NCI-H1417 (cell line): ENCODE measurements at places on chromosomes 16 and 17.
A peak's percentile ranks its signal among the peaks of the same experiment; 100 is the strongest.

- DNase-seq = no peak
These were observed 224.4 kb downstream of the PRKCA start for GRCh38 chr17:66526827-66527226.

DNA sequence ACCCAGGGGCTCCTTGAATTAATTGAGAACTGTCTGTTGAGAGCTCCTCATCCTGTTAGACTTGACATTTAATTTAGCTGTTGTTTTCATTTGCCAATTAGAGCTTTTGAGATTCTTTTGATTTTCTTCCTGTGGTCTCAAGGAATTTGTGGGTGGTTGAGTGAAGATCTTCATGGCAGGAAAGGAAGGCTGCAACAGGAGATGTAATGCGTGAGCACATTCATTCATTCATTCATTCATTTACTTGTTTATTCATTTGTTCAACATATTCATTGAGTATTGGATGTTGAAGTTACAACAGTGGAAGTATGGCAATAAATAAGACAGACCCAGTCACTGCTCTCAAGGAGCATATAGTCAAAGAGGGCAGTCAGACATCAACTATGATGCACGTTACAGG, 117.7 kb downstream of the PRKCB start:
- DNase-seq = no peak

DNA sequence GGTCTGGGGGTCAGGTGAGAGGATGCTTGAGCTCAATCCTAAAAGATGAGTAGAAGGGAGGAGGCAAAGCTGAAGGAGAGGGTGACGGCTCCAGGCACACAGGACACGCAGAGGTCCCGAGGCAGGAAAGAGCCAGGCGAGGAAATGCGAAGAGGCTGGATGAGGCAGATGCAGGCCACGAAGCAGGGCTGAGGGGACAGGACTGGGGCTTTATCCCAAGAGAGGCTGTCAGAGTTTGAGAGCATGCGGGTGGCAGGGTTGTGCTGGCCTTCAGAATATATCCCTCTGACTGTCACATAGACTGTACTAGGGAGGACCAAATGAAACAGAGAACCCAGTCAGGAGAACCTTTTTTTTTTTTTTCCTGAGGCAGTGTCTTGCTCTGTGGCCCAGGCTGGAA, 100.2 kb downstream of the RMI2 start:
- no peak for DNase-seq

DNA sequence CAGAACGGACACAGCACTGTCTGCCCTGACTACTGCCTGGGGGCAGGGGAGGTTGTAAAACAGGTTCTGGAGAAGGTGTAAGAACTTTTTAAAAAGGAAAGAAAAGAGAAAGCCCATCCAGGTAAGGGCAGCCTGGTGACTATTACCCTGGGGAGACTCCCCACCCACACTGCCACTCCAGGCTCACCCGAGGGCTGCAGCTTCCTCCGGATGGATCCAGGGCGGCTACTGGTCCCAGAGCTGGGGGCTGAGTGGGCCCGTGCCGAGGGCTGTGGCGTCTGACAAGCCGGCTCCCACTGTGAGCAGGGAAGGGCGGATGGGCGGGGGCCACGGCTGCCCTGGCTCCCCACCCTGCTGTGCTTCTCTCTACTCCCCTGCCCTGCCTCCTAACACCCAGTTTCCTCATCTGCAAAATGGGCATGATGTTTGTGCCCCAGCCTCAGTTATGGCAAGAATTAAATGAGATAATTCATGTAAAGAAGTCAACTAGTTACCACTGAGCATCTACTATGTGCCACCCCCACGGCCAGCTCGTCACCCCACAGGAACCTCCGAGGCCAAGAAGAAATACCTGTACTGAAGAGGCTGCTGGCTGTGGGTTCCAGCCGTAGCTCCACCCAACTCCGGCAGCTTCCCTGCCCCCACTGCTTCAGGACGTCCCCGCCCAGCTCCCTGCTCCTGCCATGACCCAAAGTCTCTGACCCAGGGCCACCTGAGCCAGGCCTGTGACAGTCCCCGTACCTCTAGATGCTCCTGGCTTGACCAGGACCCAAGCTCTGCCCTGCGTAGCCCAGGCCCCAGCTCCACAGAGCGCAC, 24.2 kb downstream of the KATNB1 start:
- no peak for DNase-seq

- DNase-seq = peak; percentile 76
These were observed 17.1 kb downstream of the TRAF4 start for GRCh38 chr17:28760601-28761562.

GRCh38 chr17:19573075-19573474, 39.4 kb downstream of the SLC47A1 start:
- no peak for DNase-seq

DNA sequence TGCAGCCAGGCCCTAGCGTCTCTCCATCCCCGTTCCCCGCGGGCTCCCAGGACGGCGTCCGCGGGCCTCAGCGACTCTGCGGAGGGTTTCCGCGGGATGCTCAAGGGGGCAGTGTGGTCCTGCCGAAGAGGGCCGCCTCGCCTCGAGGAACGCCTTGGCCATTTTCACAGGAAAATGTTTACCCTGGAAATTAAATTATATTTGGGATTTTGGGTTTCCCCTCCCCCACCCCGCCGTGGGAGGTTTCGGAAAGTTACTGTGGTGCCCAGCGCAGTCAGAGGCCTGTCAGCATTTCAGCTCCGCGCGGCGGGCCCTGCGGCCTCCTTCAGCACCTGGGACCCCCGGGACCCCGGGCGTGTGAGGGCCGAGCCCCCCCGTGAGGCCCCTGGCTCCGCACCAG, 94.5 kb downstream of the PCTP start:
- DNase-seq = no peak

- DNase-seq = no peak
These were observed 26.3 kb upstream of the PLLP start for GRCh38 chr16:57310801-57311200.

DNA sequence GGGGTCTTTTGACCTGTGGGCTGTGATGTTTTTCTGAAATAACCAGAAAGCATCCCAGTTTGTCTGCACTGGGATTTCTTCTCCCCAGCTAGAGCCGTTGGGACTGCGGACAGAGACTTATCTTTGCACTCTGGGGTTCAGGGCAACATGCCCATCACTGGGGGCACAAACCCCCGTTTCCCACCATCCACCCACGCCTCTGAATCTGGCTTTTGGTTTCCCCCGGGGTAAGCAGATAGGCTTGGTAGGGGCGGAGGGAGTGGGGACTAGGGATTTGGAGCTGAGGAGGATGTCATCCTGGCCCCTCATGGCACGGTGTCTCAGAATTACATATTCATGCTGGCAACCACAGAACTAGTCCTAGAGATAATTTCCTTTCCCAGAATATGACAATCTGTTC, 68.6 kb downstream of the CCDC182 start:
- no peak for DNase-seq

DNA sequence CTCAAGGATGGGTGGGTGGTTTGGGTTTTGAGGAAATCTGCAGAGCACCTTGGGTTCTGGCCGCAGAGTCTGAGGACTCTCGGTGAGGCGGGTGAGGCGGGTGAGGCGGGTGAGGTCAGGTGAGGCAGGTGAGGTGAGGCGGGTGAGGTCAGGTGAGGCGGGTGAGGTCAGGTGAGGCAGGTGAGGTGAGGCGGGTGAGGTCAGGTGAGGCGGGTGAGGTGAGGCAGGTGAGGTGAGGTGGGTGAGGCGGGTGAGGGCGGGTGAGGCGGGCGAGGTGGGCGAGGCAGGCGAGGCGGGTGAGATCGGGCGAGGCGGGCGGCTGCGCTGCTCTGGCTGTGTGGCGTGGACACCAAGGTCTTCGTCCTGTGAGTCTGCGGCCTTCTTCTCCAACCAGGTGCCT, 24.1 kb upstream of the RPL13 start:
- no peak for DNase-seq

GRCh38 chr17:12136646-12137045, 116.0 kb downstream of the MAP2K4 start:
- DNase-seq = no peak

GRCh38 chr17:12180644-12181261, 160.1 kb downstream of the MAP2K4 start:
- DNase-seq = peak; percentile 2

GRCh38 chr17:67765623-67766022, 47.9 kb downstream of the NOL11 start:
- no peak for DNase-seq

DNA sequence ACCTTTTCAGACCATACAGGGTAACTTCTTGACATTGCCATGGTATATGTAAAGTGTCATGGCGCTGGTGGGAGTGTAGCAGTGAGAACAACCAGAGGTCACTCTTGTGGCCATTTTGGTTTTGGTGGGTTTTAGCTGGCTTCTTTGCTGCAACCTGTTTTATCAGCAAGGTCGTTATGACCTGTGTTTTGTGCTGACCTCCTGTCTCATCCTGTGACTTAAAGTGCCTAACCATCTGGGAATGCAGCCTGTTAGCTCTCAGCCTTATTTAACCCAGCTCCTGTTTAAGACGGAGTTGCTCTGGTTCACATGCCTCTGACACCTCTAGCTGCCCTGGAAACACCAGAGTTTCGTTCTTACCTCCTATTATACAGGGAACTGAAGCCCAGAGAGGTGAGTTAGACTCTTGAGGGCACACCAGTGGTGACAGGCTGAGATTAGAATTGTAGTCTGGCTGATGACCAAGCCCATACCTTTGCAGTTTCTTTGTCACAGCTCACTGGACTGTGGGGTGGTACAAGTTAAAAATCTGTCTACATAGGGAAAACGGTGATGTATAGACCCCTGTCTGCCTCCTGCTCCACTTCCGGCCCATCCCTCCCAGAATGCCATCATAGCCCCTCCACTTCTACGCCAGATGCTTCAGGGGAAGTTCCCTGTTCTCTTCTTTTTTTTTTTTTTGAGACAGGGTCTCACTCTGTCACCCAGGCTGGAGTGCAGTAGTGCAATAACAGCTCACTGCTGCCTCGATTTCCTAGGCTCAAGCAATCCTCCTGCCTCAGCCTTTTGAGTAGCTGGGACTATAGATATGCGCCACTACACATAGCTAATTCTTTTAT, 21.0 kb downstream of the KSR1 start:
- no peak for DNase-seq

DNA sequence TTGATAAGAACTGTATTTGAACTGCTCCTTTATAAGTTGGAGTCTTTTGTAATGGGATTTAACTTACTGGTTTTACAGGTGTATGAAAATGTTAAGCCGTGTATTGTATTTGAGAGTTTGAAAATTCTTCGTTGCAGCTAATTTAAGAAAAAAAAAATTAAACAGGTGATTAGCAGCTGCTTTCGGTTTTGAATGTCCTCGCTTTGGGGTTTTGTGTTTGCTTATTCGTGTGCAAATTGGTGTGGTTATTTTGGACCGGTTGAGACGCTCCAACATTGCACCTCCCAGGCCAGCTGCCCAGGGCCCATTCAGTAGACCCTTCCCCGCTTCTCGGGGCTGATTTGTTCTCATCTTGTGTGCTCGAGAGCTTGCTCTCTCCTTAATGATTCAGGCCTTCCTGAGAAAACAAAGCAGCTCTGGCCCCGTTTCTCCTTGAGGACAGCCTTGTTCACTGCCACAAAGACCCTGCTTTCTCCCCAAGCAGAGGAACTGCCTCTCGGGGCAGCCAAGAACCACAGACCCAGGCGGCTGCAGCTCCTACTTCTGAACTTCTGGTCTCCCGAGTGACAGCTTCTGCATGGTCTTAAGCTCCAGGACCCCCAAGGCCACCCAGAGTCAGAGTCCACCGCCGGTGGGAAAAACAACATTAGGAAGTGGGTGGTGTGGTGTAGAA, 100.5 kb downstream of the MSI2 start:
- DNase-seq = peak; percentile 77

DNA sequence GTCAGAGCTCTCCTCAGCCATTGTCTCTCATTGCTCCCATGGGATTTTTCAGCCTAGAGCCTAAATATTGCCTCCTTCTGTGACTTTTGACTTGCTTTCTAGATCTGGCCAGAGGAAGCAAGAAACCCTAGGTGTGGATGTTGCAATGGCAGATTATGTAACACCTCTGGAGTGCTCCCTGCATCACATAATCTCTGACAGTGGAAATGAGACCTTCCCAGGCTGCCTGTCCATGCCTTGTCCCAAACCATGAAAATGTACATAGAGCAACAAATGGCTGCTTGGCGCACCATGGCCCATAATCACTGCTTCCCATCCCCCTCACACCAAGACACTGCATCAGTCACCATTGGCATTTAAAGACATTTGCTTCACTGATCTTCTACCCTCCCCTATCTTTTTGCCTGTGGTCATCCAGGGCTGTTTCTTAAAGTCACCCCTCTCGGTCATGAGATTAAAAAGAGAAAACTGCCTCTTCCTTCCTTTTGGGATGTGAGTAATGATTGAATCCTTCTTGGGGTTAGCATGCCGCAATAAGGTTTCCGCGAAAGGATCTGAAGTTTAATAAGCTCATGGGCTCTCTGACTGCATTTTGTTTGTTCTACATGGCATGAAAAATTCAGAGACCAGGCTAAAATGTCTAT, 34.2 kb upstream of the CCL2 start:
- DNase-seq = no peak

DNA sequence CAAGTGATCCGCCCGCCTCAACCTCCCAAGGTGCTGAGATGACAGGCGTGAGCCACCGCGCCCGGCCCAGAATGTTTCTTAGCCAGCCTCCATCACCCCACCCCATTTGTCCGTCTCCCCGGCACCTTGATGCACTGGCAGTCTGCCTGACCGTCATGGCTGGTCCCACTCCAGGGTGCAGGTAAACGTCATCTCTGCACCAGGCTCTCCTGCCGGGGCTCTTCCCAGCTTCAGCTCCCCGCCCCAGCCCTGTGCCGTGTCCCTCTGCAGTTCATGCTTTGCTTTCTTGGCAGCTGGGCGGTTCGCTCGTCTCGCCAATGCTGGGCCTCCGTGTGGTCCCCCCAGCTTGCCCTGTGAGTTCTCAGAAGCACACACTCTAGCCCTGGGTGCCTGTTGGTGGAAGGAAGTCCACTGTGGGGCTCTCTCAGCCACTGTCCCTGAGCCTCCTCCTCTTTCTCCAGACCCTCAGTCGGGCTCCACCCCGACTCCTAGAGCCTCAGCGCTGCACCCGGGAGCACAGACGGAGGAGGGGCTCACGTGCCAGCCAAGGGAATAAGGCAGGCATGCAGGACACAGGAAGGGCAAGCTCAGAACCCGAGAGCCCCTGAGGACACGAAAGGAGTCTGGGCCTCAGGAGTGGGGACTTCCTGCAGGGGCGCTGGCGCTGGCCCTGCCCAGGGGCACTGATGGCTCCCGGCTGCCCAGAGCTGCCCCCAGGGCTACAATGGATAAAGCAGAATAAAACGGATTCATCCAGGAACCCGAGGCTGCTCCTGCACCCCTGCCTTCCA, 12.0 kb downstream of the HS3ST6 start:
- peak; percentile 76 for DNase-seq

- no peak for DNase-seq
These were observed 35.3 kb upstream of the TBC1D3K start for GRCh38 chr17:37888881-37889280.

DNA sequence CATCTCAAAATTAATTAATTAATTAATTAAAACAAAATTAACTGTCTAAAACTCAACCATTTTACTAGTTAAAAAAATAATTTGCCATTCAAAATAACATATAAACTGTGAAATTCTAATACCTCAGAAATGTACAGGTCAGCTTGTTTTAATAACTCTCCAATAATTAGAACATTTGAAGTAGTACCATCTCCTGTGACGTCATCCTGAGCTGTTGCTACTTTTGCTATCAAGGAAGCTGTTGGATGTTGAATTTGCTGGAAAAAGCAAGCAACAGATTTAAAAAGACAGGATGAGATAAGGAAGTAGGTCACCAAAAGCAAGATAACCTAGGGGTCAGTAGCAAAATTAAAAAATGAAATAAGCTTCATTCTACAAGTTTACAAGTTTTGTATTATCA, 2.8 kb downstream of the CCT6B start:
- no peak for DNase-seq

- DNase-seq = no peak
These were observed 2.9 kb upstream of the FOXF1 start for GRCh38 chr16:86507173-86508027.
